Stimulated activated CD4-positive, alpha-beta T cell treated with anti-CD3 and anti-CD28 coated beads, TNF-alpha, amount 100 ng/mL, for 1 hour (primary cell): ENCODE measurements at places on chromosomes 11 and 22.

- no peak for DNase-seq
Observed at GRCh38 chr11:34970480-34970879, 54.1 kb downstream of the PDHX start.

DNA sequence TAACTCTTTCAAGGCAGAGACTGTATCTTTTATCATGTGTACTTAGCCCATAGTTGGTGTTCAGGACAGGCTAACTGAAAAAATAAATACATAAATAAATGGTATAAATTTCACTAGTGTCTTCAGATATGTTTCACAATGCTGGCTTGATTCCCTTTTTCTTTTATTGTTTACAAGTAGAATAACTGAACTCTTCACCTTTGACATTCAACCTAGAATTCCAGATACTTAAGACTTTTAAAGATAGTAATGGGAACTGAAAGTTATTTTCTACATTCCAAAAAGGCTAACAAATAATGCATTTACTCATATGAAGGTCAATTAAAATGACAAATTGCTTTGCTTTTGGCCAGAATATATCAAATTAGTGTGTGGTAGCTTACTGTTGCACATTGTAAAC, 411.3 kb upstream of the TENM4 start:
- no peak for DNase-seq

DNA sequence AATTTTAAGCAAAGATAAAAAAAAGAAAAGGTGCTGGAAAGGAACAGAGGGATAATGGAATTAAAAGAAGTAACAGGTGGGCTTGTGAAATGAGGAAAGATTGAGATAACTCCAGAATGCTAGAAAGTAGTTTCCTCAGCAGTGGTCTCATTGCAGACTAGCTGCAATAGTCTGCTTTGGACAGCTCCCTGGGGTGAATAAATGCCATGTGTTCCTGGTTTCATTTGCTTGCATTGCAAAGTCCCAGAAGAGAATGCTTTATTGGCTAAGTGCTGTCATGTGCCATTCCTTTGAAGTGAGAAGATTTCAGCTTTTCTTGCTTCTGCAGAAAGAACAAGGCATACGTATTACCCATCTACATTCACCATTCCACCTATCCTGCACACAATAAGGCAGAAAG, 478.8 kb upstream of the RAG2 start:
- DNase-seq, result no peak

DNA sequence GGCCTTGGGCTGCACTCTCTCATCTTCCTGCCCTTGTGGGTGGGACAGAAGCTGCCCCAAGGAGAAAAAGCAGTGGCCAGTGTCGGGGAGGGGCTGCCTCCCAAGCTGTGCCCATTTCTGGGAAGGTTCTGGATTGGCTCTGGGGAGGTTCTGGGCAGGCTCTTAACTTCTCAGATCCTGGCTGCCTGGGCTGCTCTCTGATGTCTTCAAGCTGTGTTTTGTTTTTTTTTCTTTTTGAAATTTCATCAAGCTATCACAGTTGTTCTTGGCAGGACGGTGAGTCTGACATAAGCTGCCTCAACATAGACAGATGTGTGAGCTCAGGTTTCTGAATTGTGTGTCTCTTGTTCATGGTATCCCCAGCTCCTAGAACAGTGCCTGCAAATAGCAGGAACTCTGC, 1032.0 kb downstream of the BRD1 start:
- DNase-seq, result no peak

DNA sequence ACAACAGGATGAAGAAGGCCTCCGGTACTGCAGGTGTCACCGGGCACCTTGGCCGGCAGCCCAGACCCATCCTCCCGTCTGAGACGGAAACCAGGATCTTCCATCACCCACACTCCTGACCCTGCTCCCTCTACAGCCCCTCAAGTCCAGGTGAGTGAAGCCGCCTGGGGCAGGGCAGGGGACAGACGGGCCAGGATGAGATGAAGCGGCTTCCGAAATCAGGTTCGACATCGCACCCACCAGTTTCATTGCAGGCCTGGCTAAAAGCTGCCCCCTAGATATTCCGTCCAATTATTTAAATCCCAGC, 639.1 kb downstream of the TBC1D22A start:
- no peak for DNase-seq

DNA sequence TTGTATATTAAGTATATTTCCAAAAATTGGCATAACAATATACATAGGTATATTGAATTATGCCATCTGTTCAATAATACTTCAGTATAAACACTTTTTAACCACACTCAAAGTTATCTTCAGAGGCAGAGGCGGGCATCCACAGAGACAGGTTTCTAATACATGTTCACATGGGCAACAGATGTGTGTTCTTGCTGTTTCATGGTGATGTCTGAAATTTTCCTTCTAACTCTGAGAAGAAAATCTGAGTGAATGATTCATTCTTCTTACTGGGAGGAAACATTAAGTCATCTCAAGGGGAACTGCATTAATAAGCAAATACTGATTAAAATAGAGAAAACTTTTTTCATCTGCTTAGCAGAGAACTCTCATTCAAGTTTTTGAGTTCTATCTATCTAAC, 1074.5 kb downstream of the LRRC4C start:
- no peak for DNase-seq

- DNase-seq, result no peak
Observed at GRCh38 chr11:13098063-13098462, 88.9 kb downstream of the RASSF10 start.

DNA sequence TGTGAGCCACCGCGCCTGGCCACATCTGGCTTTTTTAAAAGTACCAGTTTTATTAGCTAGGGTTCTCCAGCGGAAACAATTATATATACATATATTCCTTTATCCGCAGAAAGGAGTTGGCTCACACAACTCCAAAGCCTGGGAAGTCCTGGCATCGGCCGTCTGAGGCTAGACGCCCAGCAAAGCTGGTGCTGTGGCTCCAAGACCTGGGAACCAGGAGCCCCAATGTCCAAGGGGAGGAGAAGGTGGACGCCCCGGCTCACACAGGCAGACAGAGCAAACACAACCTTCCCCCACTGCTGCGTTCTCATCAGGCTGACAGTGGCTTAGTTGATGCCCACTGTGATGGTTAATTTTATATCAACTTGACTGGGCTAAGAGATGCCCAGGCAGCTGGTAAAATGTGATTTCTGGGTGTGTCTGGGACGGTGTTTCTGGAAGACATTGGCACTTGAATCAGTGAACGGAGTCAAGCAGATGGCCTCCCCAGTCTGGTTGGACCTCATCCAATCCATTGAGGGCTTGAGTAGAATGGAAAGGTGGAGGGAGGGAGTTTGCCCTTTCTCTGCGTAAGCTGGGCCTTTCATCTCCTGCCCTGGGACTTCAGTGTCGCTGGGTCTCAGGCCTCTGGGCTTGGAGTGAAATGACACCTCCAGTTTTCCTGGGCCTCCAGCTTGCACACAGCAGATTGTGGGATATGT, 904.4 kb downstream of the BRD1 start:
- DNase-seq, result no peak

DNA sequence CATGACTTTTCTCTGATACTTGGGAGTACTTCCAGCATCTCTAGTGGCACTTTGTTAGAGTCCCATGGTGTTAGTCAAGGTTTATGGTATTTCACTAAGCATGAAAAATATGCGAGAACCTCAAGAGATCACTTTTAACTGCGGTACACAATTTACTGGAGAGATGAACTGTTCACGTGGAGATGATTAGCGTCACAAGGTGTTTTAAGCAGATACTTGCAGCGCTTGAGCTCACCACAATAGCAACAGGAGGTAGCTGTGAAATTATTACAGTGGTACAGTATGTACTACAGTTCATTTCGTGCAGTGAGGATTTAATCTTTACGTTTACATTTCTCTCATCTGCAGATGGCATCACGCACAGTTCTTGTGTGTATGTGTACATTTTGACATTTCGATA, 4.5 kb downstream of the PARVA start:
- DNase-seq, result no peak

GRCh38 chr11:99952816-99953215, 734.3 kb upstream of the ARHGAP42 start:
- no peak for DNase-seq

DNA sequence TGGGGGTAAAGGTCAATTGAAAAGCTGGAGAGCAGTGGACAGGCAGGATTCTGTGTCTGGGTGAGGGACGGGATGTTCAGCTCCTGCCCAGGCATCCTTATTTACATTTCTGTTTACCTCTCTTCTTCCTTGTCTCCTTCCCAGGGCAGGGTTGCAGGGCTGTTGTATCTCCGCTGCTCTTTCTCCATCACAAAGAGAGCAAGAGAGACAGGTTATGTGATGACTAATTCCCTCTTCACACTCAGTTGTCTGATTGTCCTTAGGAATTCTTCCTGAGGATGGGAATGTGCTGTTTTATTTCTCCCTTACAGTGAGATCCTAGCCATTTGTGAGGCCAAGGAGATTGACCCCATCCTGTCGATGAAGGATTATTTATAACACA, 104.9 kb downstream of the VPREB1 start:
- DNase-seq, result no peak

GRCh38 chr11:13667245-13667644, 1.2 kb upstream of the FAR1 start:
- DNase-seq, result no peak

DNA sequence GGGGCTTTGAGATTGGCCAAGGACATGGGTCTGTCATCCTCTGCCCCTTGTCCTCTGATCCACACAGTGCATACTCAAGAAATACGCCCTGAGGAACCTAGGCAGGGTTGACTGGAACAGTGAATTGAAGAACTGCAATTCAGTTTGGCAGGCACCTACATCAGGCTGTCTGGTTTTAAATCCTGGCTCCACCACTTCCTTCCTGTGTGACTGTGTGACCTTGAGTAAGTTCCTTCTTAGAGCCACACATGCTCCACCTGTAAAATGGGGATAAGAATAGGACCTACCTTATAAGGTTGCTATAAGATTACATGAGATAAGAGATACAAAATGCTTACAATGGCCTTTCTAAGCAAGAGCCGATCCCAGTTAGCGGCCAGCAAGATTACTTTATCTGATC, 15.8 kb upstream of the TCF20 start:
- no peak for DNase-seq

DNA sequence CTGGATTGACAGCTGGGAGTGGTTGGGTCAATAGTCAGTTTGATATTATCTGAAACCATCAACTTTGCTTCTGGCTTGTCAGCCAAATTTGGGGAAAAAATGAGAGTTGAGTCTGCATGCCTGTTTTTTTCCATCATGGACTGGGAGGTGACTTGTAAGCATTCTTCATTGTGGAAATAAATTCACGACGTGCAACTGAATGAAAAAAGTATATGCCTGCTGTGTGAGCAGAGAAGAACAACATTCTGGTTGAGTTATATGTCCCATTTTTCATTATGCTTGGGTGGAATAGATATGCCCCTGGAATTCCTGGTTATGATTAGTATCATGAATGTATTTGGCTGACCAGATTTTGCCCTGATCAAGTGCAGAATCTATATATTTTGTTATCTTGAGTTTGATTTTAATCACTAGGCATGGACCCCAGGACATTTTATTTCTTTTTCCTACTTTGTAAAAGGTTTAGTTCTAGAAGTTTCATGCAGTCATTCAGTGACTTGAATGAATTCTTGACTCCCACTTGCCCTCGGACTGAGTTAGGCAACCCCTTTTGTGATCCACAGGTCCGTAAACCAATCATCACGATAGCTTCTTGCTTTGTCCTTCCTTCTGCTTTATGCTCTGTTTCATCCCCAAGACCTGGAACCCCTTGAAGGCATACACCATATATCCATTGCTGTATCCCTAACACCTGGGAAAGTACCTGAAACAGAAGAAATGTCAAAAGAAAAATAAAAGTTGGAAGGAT, 205.8 kb downstream of the NAV2 start:
- DNase-seq, result no peak

GRCh38 chr11:118213201-118213600, 11.6 kb downstream of the JAML start:
- no peak for DNase-seq

GRCh38 chr11:120028181-120028896, 109.6 kb downstream of the TRIM29 start:
- DNase-seq, result no peak

GRCh38 chr11:101706541-101706940, 122.7 kb upstream of the TRPC6 start:
- no peak for DNase-seq

GRCh38 chr11:132563050-132563449, 969.3 kb downstream of the OPCML start:
- DNase-seq, result no peak

DNA sequence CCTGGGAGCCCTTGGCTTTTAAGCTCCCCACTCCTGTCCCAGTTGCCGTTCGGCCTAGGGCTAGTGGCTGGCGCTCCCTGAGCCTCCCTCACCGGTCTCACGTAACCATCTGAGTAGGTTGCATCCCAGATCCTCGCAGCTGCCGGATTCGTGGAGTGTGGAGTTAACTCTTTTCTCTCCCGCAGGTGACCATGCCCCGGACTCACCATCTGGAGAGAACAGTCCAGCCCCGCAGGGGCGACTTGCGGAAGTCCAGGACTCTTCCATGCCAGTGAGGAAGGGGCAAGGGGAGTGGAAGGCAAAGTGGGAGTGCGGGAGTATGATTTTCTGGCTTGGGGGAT, 902 bp downstream of the MUS81 start:
- DNase-seq, result no peak

GRCh38 chr11:115765803-115766239, 261.6 kb upstream of the CADM1 start:
- no peak for DNase-seq

- DNase-seq, result no peak
Observed at GRCh38 chr11:65047581-65048422, 6.8 kb downstream of the SAC3D1 start.

DNA sequence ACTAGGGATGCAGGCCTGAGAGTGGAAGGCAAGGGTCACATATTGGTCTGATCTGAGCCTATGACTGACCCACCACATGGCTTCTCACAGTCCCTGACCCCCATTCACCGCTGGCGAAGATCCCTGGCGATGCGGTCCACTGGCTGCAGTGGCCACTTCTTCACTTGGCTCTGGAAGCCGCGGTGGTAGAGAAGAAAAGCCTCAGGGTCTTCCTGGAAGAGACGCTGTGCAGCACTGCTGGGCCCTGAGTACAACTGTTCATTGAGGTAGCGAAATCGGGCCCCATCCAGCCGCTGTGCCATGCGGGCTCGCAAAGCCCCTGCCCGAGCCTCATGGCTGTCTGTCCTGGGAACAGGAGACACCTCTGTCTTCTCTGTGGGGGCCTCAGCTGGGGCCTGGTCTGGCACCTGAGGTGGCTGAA, 2.4 kb downstream of the RRP8 start:
- no peak for DNase-seq

DNA sequence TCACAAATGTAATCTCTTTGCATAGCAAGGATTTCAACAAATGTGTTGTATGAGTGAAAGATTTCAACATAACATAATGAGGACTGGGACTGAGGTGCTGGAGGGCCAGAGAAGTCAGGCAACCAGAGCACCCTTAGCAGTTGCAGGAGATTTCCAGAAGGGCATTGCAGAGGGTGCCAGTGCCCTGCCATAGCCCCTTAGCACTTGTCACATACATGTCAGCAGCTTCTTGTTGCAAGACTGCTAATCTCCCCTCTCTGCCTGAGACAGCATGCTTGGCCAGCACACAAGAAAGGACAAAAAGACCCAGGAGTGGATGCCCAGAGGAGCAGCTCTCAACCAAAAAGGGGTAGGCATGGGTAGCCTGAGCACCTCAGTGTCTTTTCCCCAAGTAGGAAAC, 43.2 kb downstream of the BBOX1 start:
- no peak for DNase-seq
